ENCODE measurements at places on chromosomes 12 and 14.
A peak's percentile ranks its signal among the peaks of the same experiment; 100 is the strongest.

- DNase-seq = no peak
Observed at GRCh38 chr12:52178443-52178842, 13.4 kb downstream of the KRT80 start.

DNA sequence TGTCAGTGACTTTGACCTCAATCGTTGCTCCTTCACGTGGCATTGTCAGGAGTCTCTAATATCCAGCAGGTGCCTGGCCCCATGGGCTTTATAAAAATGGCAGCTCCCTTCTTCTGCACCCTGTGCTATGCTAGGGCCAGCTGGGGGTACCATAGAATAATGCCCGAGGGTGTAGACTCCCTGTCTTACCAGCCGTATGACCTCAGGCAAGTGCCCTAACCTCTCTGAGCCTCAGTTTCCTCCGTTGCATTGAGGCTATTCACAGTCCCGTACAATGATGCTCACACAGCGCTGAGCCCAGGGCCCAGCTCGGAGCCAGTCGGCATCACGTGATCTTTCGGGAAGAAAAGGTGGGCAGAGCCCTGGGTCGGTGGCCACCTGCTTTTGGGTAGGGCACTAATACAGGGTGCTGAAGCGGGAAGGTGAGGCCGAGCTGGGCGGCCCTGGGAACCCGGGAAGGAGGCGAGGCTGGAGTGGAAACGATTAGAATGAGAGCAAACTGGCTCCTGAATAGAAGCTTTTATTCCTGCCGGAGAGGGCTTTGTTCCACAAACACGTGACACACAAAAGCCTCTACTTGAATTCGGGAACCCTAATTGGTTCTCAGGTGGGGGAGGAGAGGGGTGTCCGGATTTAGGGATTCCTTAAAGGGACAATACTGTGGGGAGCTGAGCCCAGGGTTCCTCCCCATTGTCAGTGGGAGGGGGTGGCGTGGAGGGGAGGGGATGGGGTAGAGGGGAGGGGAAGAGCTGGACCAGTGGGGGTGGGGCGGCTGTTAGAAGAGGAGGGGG lies 19.9 kb upstream of the MSI1 start:
- no peak for DNase-seq

- no peak for DNase-seq
Observed at GRCh38 chr12:93174048-93174447, 203.7 kb upstream of the NUDT4 start.

GRCh38 chr12:83864054-83864453 lies 1048.5 kb downstream of the SLC6A15 start:
- no peak for DNase-seq

- DNase-seq = no peak
Observed at GRCh38 chr14:95192311-95192710, 35.0 kb upstream of the DICER1 start.

DNA sequence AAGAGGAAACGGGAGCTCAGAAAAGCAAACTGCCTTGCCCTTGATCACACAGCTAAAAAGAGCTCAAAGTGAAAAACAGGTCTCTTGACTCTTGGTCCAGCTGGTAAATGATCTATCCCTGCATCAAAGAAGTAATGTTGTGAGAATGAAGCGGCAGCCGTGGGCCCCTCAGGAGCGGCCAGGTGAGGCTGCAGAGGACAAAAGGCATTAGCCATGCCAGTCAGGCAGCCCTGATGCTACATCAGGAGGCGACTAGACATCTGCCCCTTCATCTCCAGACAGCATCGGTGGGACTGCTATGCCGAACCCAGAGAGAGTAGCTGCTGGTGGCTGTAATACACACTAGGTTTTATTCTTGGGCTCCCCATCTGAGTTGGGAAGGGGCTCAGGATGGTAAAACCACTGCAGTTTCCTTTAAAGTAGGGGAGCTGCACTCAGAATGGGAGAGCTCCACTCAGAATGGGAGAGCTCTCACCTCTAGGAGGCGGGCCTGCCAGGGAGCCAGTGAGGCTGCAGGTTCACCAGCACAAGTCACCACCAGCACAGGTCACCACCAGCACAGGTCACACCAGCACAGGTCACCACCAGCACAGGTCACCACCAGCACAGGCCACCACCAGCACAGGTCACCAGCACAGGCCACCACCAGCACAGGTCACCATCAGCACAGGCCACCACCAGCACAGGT lies 120.1 kb downstream of the TSPAN9 start:
- no peak for DNase-seq

- no peak for DNase-seq
Observed at GRCh38 chr12:114733919-114734318, 49.9 kb upstream of the TBX3 start.

DNA sequence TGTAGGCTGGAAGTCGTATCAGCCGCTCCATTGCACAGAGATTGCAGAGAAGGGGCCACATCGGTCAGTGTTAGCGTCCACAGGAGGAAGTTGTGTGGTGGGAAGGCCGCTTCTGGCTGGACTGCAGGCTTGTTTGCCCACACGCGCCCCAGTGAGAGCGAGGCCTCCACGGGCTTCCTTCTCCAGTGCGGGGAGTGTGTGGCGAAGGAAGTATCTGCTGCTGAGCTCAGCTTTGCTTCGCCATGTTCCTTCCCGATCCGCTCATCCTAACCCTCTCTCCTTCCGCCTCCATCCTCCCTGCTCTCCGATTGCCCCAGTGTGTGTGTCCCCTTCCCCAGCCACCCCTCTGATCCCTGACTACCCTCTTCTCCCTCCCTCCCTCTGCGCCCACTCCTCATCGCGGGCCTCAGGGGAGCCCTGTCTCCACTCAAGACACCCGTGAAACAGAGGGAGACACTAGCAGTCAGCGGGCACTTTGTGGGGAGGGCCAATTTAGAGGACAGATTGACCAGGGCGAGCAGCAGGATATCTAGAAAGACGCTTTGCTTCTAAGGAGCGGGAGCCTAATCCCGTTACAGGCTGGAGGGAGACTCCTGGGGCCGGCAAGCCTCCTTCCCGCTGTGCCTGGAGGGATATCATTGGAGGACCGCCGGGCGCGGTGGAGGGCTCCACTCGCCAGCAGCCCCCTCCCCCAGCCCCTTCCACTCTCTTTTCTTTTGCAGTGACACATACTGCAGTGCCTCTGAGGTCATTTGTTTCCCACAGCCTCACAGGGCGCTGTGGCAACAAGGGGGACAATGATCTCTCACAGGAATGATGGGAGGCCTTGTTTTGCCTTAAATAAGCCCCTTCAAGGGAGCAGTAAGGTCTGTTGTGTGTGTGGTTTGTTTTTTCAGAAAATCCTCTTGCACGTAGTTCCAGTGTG lies 428.8 kb downstream of the ZFP36L1 start:
- no peak for DNase-seq

DNA sequence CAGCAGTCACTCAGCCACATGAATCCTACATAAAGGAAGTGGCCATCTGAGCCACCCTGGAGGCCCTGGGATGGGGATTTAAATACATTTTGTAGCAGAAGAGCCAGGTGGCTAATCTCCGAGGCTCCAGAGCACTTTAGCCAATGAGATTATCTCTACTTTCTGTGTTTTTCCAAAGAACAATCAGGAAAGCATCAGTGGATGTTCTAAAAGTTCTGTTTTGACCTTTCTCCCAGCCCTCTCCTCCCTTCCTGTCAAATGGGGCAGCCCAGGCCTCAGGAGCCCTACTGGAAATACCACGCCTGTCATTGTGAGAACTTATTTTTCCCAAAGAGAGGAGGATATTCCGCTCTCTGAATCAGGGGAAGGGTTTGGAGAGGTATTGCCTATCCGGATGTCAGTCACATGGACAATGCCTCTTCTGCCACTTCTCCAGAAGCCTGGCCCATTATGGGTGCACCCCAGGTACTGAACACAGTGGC lies 336.8 kb upstream of the FKBP4 start:
- no peak for DNase-seq

DNA sequence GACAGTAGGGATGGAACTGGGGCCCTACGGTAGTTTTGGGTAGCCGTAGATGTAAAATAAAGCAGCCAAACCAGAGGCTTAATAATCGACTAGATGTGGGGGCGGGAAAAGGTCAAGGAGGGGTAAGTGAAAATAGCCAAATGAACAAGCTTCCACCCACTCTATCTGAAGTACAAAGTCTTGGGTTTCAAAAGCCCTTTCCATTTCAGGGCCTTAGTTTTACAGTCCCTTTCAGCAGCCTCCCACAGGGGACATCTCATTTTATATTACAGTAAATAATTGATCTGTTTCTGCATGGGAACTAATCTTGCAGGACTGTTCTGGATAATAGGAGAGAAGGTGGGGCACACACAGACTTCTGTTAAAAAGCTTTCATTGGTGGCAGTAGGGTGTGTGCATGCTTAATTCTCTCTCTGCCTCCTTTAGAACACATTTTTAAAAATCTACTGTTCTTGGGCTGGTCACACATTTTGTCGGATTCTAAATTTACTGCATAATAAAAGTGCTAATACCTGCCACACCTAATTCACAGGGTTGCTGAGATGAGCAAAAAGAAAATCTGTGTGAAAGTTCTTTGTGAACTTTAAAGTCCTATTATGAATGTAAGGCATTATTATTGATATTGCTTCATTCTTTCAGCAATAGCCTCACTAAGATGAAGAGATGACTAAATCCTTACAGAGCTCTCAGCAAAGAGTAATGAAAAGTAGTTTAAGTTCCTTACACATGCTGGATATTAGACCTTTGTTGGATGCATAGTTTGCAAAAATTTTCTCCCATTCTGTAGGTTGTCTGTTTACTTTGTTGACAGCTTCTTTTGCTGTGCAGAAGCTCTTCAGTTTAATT lies 104.6 kb downstream of the ITPR2 start:
- DNase-seq = no peak

- no peak for DNase-seq
Observed at GRCh38 chr12:12946686-12947355, 5.1 kb downstream of the GPRC5D start.

- no peak for DNase-seq
Observed at GRCh38 chr12:93429448-93429847, 12.3 kb downstream of the UBE2N start.

DNA sequence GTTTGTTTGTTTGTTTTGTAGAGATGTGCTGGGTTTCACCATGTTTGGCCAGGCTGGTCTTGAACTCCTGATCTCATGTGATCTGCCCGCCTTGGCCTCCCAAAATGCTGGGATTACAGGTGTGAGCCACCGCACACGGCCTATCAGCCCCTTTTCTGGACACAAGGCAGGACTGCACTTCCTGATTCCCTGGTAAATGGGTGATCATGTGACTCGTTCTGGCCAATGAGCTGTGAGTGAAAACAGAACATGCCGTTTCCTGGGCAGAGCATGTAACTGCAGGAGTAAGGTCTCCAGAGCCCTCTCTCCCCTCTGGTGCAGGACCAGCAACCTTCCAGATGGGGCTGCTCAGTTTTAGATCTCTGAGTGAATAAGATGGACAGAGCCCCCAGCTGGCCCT lies 92.7 kb downstream of the ITPK1 start:
- DNase-seq = no peak

DNA sequence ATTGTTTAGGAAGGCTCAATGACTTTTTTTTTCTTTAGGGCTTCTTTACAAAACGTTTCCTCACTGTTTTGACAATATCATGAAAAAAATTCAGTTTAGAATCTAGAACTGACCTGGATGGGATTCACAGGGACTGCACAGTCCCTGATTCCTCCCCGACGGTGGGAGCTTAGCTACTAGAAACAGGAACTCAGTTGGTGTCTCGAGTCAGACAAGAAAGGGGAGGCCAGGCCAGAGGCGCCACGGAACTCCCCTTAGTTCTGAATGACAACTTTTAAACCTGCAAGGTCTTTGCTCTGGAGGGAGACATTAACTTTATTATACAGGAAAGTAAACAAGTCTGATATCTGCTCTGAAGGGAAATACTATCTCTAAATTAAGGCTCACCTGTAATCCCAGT lies 45.4 kb upstream of the SRP54 start:
- DNase-seq = no peak

DNA sequence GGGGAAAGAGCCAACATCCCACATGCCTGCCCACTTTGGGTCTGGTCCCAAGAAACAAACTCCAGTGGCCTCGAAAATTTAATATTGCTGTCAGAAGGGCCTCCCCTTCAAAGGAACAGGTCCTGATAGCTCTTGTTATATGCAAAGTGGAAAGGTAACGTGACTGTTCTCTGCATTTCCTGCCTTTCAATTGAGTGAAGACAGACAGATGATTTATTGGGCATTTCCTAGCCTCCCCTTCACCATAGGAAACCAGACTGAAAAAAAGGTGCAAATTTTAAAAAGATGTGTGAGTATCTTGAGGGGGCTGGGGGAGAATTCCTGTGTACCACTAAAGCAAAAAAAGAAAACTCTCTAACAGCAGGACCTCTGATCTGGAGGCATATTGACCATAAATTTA lies 235.2 kb downstream of the ZFP36L1 start:
- no peak for DNase-seq

DNA sequence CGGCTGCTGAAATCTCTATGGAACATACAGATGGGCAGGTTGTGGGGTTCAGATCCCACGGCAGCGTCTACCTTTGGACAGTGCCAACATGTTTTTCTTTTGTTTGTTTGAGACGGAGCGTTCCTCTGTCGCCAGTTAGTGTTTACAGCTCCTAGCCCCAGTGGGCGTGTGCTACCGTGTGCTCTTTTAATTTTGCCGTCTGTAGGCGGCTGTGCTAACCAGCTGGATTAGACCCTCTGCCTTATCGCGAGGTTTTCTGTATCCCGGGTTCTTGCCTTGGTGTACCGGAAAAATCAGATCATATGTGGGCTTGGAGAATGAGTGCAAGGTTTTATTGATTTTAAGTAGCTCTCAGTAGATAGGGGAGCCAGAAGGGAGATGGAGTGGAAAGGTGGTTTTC lies 9.8 kb upstream of the GALNT6 start:
- DNase-seq = no peak

GRCh38 chr12:108196319-108196718 lies 67.2 kb downstream of the WSCD2 start:
- no peak for DNase-seq

DNA sequence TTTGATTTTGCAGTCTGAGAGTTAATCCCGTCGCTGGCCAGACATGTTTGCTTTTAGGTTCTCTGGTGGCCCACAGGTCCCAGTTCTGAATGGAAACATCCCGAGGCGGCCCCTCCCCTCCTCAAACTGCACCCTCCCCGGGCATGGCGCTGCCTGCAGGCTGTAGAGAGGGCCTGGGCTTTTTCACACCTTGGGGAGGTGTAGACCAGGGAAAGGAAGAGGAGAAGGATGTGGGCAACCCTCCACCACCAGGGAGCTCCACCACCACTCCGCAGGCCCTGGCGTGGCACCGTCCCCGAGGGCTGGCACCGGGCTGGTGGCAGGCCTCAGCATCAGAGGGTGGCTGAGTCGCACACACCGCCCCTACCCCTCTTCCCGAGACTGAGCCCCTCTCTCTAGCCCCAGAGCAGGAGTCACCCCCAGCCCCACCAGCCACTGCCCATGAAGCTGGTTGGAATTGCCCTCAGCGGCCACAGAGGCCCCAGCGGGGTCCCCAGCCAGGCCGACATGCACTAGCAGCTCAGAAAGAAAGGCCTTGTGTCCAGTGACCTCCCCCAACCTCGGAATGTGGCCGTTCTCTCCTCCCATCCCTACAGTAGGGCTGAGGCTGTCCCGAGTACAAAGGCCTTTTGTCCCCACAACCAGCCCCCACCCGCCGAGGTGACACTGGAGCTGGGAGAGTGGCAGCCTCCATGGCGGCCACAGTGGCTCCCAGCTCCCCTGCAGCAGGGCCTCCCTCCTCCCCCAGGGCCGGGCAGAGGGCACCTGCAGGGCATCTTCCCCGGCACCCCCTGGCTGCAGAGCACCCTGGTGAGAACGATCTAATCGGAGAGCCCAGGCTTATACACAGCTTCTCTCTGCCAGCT lies 23.5 kb upstream of the INF2 start:
- peak; percentile 36 for DNase-seq
